NCI-H2081 (cell line): ENCODE measurements at places on chromosomes 5 and 9.

DNA sequence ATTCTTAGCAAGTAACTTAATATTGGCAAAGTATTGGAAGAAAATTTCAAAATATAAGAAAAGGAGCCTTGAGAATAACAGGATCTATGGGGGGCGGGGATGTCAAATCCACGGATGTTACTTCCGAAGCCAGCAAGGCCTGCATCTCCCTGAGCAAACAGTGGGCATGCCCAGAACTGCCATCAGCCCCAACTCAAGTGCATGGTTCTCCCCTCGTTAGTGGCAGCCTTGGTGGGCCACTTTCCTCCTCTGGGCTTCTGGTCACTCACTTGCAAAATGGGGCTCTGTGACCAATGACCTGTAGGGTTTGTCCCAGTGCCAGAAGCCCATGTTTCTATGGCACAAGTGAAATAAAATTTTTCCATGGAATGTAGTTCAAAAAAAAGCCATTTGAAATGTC is 27.2 kb upstream of the MED10 start:
- no peak for DNase-seq

DNA sequence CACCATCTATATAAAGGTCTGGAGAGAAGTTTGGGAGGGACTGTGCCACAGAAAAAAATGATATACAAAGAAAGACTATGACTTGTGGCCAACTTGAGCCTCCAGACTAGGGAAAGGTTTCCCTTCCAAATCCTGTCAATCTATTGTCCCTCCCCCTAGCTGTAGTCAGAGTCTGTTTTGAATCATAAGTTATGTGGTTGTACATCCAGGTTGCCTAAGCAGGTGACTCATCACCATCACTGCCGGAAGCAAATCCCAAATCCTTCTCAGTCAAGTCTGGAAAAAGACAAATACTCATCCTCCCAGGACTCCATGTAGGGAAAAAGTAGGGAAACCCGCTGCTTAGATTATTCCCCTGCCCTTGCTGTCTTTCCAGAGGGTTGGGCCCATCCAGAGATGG is 235.7 kb downstream of the CDK5RAP2 start:
- no peak for DNase-seq

DNA sequence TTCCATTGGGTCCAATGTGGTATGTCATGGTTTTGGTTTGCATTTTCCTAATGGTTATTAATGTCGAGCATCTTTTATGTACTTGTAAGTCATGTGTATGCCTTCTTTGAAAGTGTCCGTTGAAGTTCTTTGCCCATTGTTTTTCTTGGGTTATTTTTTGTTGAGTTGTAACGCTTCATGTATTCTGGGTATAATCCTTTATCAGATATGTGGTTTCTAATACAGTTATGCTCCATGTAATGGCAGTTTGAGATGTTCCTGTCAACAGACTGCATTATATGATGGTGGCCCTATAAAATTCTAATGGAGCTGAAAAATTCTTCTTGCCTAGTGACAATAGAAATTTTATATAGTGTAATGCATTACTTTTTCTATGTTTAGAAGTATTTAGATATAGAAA is 17.2 kb downstream of the RIC1 start:
- no peak for DNase-seq

DNA sequence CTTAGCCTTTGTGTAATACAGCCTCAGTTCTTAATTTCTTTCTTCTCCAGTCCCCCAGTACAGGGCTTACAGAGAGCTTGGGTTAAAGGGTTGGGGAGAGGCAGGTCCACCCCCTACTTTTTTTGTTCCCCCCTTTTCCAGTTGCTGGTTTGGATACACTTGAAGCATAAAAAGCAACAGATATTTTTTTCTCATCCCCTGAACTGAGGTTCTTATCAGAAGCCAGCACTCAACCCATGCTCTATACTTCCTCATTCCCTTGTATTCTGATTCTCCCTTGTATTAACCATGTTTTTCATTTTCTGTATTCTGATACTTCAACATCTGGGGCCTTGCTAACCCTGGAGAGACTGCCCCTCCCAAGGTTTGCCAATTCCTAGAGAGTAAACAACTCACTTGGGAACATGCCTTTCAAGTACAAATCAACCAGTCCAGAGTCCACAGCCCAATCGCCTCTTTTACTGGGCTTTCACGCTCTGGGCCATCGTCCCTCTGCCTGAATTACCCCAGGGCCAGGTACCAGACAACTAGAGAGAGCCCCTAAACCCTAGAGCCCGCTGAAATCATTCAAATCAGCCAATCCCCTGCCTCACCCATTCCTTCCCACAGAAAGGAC is 333.4 kb upstream of the PUM3 start:
- DNase-seq = no peak

GRCh38 chr5:31187591-31187990 is 5.9 kb upstream of the CDH6 start:
- DNase-seq = no peak

DNA sequence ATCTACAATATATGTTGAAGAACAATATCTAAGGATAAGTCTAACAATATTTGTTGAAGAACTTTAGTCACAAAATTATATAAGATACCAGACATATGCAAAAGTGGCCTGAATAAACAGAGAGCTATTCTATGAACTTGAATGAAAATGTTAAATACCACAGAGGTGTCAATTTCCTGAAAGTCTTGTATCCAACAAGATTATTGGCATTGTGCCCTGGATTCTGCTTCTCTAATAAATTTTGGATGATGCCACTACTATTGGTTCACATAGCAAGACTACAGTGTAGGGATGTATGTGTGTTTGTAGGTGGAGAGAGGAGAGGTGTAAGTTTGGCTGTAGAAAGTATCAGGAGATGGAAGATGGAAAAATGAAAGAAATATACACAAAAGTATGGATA is 731.8 kb upstream of the RGMB start:
- no peak for DNase-seq

DNA sequence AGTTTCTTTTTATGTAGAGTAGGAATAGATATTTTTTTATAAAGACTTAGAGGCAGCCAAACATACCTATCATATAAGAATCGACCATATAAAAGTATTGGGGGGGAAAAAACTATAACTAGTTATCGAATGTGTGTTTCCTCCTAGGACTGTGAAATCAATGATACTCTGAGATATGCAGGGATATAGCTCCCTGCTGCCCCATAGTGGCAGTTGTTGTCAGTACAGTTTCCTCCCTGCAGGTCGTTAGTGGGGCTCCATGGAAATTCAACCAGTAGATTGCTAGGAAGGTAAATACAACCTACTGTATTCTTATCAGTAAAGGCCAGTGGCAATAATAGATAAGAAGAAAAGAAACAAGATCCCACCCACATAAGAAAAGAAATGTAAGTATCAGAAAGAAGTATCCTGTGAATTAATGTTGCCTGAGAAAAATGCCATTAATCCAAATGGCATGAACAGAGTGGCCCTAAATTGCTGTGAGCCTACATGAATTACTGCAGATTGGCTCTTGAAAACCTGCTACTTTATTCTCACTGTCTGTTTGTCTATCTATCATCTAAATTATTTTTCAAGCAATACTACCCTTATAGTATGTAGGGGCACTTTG is 136.9 kb upstream of the FBN2 start:
- DNase-seq = no peak

DNA sequence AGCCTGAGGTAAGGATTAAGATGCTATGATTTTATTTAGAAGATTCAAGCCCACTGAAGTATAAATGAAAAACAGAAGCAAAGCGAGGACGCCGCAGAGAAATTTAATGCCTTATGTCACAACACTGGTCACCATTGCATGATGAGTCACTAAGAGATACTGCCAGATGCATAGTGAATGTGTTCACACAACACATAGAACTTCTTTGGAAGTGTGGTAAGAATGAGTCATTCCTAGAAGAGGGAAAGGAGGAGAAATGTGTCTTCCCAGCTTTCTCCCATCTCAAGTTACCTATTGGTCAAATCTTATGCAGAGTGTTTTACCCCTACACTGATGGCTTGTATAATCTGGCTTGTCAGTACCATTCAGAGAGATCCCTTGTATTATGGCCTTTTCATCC is 465.3 kb upstream of the ARRDC3 start:
- no peak for DNase-seq

GRCh38 chr5:179716286-179716685 is 16.3 kb upstream of the MAML1 start:
- no peak for DNase-seq

DNA sequence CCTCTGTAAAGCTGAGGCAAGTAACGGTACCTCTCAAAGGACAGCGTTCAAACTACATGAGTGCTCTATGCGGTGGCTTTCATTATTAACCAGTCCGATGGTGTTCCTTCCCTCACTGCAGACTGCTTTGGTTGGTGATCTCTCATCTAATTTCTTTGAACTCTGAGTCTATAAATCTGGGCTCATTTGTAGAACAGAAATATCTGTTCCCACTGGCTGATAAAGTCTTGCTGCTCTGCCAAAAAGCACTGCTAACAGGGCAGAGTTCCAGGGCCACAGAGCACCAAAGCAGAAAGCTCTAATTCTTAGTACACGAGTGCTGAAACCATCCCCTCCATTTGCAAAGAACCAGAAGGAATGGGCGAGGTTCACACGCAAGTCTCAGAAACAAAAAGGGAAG is 81.9 kb downstream of the MED27 start:
- DNase-seq = no peak

GRCh38 chr5:40429258-40430100 is 250.2 kb upstream of the PTGER4 start:
- DNase-seq = no peak

DNA sequence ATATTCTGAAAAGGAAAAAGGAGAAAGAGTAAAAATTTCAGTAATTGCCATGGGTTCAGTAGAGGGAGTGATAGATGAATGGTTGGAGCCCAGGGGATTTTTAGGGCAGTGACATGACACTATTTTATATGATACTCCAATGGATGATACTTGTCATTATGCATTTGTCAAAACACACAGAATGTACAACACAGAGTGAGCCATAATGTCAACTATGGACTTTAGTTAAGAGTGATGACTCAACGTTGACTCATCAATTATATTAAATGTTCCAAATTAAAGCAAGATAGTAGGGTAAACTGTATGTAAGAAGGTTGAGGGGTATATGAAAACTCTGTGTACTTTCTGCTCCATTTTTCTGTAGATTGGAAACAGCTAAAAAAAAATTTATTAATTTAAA is 586.4 kb downstream of the TAF11L14 start:
- DNase-seq = no peak

DNA sequence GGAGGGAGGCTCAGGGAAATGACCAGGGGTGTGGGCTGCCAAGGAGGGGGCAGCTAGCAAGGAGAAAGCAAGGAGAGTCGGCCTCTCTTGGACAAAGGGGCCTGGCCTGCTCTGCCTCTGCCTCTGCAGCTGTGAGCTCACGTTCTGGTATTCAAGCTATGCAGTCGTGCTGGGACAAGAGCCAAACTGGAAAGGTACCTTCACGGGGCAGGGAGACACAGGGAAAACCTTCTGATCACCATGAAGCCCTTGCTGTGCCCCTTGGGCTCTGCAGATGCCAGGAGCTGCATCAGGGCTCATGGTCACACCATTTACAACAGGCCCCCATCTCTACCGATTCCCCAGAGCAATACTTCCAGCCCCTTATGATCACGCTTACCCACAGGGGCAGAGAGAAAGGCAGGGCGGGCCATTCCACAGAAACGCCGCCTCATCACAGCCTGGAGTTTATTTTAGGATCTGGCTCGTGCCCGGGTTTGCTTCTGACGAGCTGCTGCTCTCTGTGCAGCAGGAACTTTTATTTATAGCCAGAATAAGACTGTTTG is 63.2 kb downstream of the PRRT1B start:
- no peak for DNase-seq

DNA sequence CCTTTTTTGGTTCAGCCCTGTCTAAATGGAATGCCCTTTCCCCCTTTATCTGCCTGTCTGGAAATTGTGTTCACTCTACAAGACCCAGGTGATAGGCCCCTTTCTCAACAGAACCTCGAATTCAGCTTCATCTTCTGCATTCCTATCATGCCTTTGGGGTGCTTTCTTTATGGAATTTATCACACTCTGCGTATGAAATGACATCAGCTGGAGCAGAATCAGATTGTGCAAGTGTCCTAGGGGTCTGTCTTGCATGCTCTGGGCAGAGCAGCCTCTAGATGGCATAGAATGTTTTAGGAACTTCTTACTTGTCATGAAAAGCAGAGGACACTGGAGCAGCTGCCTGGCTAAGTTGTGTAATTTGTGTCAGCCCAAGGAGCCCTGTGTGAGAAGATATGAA is 84.9 kb downstream of the ISL1 start:
- no peak for DNase-seq

- DNase-seq = peak; percentile 80
Observed at GRCh38 chr9:4489919-4490704, at the start of gene SLC1A1. Gene SLC1A1 (plus strand): TSS chr9:4490468. CDS start chr9:4490680, 212 bp downstream.

DNA sequence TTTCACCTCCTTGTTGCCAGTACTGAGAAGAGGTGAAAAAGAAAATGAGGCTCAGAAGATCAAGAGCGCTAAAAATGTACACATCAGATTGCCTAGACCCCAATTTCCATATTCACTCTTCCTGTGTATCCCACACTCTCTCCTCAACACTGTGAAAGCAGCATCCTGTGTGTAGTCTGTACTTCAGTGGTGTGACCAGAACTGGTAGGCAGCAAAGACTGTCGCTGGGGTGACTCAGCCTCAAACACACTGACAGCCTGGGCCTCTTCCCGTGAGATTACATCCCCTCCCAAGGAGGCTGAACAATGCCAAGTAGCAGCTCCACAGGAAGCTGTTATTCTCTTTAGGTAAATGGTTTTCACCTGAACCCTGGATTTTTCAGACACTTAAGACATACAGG is 135.5 kb downstream of the CCDC192 start:
- no peak for DNase-seq

GRCh38 chr9:136111910-136112309 is 6.8 kb downstream of the TMEM250 start:
- DNase-seq = no peak

- DNase-seq = no peak
Observed at GRCh38 chr9:11182001-11182400, 569.2 kb upstream of the PTPRD start.

DNA sequence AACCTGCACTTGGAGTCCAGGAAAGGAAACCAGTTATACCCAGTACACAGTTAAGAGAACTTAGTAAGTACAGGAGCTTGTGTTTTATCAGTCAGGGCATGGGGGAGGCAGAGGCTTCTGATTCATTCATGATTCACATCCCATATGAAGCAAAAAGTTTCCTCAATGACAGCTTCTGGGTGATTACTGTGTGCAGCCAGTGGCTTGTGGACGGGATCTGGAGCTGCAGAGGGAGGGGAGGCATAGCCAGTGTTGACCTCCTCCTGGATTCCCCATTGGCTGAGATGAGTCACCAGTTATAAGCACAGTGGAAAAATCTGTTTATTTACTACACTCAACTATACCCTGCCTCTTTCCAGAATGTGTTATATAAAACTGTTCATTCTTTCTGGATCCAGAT is 17.7 kb downstream of the IL31RA start:
- DNase-seq = no peak

- no peak for DNase-seq
Observed at GRCh38 chr5:176432707-176433106, 15.5 kb upstream of the FAF2 start.

- DNase-seq = peak; percentile 39
Observed at GRCh38 chr5:168679515-168679920, 100.3 kb upstream of the PANK3 start.

DNA sequence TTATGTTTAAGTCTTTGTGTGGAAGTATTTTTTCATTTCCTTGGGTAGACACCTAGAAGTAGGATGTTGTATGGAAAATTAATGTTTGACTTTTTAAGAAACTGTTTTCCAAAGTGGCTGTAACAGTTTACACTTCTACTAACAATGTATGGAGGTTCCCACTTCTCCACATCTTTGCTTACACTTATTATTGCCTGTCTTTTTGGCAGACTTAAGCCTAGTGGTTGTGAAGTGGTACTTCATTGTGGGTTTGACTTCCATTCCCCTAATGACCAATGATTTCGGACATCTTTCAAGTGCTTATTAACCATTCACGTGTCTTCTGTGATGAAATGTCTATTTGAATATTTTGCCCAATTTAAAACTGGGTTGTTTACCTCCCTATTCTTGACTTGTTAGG is 91.5 kb upstream of the CDKN2B start:
- no peak for DNase-seq
